ENCODE measurements at places on chromosomes 16 and 17. TPM values are rescaled to one million over a fixed set of nuclear protein-coding genes. Genes with fewer than 3 reads are reported as not detected.

DNA sequence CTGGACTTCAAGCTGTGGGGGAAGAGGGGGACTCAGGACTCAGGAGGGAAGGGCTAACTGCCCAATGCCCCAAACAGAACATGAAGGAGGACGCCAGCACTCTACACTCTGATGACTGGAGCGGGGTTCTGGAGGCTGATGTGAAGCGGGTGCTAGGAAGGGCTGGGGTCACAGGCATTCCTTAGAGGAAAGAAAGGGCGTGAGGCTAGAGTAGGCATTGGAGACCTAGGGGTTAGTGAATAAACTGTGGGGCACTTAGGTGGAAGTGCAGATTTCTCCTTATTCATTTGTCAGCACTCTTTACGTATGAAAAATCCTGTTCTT is 760 bp upstream of the LMF1 start:
- no peak for DNase-seq

- no peak for DNase-seq
These were observed 7.2 kb downstream of the CA7 start for GRCh38 chr16:66851166-66851964.

DNA sequence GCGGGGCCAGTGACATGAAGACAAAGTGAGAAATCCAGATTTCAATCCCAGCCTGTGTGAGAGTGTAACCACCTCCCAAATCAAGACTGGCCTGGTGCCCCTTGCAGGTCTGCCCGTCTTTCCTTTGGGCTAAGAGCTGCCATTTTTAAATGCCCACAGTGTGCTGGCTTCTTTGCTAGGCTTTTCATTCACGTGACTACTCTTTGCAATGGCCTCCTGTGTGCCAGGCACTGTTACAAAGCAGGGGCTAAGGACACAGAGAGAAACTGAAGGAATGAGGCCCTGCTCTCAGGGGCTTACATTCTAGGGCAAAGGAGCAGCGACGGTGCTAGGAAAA is 269 bp upstream of the ZSCAN10 start:
- no peak for DNase-seq

DNA sequence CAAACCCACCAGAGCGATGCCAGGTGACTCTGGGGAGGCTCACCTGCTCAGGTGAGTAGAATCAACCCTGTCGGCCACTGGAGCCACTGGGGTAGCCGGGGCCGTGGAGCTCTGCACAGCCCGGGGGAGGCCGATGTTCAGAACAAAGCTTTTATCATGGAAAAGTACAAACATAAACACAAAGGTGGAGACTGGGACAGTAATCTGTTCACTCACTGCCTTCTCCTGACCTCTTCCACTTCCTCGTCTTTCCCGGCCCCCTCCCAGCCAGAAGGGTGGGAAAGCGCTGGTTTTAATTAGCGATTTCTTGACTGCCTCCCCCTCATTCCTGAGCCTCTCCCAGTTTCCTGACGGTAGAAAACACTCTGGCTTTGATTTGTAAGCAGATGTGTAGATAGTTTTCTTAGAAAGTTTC is 9.8 kb upstream of the TEX19 start:
- DNase-seq = no peak

- DNase-seq = no peak
These were observed 27.1 kb upstream of the ABCC11 start for GRCh38 chr16:48274476-48274875.

DNA sequence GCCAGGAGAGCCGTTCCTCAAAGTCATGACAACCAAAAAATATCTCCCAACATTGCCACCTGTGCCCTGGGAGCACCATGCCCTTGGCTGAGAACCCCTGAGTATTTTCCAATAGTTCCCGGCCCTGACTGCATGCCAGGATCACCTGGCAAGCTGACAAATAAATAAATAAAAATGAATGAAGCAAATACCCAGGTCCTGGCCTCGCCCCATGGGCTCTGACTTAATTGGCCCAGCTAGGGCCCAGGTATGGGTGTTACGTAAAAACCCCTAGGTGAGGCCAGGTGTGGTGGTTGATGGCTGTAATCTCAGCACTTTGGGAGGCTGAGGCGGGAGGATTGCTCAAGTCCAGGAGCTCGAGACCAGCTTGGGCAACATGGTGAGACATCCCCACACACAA is 2.7 kb upstream of the C16orf74 start:
- DNase-seq = no peak

DNA sequence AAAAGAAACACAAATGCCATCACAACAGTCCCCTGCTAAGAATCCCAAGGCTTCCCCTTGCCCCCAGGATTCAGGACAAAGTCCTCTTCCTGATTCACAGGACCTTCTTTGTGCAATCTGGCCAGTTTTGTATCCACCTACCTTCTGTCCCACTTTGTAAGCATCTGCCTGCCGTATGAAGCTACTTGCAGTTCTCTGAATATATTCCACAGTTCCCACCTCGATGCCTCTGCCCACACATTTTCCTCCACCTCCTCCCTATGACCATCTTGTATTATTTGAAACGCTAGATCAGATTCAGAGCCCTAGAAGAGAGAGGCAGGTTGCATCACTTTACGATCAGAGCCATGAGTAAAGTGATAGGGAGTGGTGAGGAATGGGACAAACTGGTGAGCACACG is 159.2 kb upstream of the XYLT1 start:
- no peak for DNase-seq

- peak; percentile 72 for DNase-seq
These were observed 3.0 kb upstream of the ZNF213 start for GRCh38 chr16:3131755-3132377.

GRCh38 chr16:8867216-8867931 is 1.4 kb downstream of the CARHSP1 start:
- peak; percentile 70 for DNase-seq

- no peak for DNase-seq
These were observed 4.6 kb downstream of the GAN start for GRCh38 chr16:81319221-81319912.

GRCh38 chr17:29068818-29069217 is 25.9 kb downstream of the PIPOX start:
- DNase-seq = no peak

GRCh38 chr17:40056379-40057015 is 2.3 kb upstream of the MED24 start:
- DNase-seq = no peak

- DNase-seq = no peak
These were observed 61.5 kb downstream of the BMERB1 start for GRCh38 chr16:15495898-15496297.

GRCh38 chr17:39222151-39222550 is 3.6 kb downstream of the STAC2 start:
- DNase-seq = no peak

DNA sequence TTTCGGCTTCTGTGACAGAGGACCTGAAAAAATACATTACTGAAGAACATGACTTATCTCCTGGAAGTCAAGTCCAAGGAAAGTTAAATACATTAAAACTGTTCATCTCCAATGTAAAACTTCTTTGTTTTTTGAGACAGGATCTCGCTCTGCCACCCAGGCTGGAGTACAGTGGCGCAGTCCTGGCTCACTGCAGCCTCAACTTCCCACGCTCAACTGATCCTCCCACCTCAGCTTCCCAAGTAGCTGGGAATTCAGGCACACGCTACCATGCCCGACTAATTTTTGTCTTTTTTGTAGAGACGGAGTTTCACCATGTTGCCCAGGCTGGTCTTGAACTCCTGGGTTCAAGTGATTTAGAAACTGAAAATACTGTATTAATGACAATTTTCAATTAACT is 9.7 kb upstream of the TERB1 start:
- DNase-seq = no peak

DNA sequence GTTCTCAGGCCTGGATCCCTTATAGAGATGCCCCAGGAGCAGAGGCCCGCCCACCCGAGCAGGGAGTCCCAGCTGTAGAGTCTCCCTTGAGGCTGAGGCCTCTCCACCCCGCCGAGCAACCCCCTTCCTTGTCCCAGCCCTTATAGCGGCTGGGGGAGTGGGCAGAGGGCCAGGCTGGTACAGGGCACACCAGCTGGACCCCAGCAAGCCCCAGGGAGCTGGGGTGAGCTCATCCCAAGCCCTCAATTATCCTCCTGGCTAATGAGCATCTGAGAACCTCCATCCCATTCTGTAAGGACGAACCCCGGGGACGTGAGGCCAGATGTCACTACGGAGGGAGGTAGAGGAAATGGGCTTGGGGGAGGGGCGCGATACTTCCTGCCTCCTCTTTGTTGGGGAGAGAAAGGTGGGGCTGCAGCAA is 3.2 kb upstream of the SNN start:
- DNase-seq = peak; percentile 70

GRCh38 chr16:72561-73548 is at the start of gene RHBDF1:
Gene RHBDF1 (minus strand): TSS chr16:72631. CDS start chr16:65015, 7,616 bp downstream.
- DNase-seq = no peak

DNA sequence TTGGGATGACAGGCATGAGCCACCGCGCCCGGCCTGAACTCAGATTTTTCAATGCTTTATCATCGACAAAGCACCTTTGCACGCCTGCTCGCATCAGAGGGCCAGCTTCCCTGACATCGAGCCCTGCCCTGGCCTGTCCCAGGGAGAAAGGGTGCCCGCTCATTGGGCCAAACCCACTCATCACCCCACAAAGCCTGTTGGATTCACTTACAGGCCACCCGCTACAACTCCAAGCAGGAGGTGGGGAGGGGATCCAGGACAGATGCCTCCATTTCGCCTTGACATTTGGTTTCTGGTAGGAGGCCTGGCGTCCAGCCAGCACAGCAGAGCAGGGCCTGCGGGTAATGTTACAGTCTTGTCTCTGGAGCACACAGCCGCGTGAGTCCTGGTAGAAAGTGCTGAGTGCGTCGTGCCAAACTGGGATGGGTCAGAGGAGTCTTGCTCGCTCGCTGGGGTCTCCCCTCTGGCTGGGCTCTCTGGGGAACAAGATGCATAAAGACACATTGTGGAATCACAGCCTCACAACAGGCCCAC is 19.8 kb downstream of the SMTNL2 start:
- DNase-seq = peak; percentile 54

DNA sequence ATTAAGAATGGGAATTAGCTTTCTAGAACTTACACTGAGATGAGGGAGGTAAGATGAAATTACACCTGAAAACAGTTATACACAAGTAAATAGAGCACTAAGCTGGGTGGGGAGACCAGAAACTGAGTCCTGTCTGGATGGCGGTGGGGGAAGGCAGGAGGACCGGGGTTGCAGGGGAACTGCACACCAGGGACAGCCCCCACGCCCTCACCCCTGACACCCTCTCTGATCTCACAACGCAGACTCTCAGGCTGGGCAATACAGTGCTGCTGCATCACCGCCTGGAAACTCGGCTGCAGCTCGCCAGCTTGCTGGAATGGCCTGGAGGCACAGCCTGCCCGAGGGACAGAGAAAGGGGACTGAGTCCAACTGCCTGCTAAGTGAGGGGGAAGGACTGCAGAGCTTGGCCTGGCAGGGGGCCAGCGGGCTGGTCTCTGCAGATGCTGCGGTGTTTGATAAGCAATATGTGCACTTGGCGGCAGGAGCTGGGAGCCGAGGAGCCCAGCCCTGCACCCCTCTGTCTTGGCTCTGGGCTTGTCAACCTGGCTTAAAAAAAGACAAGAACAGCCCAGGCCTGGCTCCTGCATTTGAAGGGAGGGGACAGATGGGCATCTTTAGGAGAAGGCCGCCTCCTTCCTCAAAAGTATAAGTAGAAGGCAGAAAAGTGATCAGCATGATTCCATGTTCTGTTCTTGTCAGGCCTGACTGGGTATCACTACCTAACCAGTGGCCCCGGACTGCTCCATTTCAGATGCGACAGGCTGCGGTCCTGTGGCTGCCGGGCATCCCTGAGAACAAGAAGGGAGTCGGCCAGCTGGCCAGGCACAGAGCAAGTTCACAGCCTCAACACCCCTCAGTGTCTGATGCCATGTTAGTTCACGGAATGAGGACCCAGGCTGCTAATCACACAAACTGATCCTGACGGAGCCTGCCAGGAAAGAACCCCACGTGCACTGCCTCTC is 30.2 kb downstream of the SPHK1 start:
- DNase-seq = peak; percentile 29

- DNase-seq = no peak
These were observed at the start of gene CACNG3 for GRCh38 chr16:24255456-24256371. Gene CACNG3 (plus strand): TSS chr16:24256335. CDS start chr16:24256755, 420 bp downstream.

DNA sequence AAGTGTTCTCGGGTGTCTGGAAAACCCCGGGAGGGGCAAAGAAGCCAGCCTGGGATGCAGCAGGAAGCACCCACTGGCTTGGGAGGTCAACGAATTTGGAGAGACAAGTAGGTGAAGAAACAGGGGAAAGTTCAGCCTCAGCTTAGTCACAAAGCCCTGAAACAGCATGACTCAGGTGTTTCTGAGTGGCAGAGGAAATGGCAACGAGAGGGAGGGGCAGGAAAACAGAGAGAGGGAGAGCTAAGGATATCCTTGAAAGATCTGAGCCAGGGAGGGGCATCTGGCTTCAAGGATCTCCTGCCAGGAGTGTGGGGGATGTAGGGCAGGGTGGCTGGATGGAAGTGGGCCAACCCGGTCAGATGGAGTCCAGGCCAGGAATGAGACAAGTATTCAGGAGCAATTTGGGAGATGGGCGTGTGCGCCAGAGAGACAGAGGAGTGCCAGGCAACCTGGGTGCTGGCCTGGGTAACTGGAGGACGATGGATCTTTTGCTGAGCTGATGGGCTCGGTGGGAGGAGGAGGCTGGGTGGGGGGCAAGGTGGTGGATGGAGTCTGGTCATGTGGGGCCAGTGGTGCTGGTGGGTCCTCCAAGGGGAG is 27.2 kb downstream of the ABCC3 start:
- peak; percentile 86 for DNase-seq

- DNase-seq = no peak
These were observed 428 bp downstream of the PHF12 start for GRCh38 chr17:28950752-28951427.

DNA sequence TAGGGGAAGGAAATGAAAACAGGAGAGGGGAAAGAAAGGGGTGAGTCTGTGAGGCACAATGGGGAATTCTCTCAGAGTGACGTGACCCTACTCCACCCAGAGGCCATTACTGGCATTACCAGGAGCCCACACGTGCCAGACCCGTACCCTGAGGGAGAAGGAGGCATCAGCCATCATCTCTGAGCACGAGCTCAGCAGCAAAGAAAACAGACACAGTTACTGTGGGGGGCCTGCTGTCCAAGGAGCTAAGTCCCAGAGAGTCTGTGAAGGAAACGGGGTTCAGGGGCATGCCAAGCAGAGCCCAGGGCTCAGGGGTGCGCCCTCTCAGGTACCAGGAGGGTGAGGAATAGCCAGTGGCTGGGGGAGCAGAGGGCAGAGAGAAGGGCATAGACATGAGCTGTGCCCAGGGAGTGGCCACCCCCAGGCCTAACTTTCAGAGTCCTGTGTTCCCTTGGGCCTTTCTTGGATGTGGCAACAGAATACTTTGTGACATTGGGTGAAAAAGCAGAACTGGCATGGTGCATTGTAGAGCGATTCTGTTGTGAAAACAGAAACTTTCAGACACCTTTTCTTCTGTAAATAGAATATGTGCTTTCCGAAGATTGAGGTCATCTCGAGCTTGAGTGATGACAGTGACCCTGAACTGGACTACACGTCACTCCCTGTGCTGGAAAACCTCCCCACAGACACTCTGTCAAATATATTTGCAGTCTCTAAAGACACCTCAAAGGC is 11.3 kb downstream of the TAF1C start:
- peak; percentile 73 for DNase-seq

GRCh38 chr17:32504166-32504990 is 17.6 kb downstream of the CDK5R1 start:
- DNase-seq = no peak

The KRTAP2-3 gene
- total RNA-seq = not detected

The TIMP2 gene
- total RNA-seq = 28.9 TPM

The STAT5B gene
- total RNA-seq = 36.3 TPM

The DRC3 gene
- total RNA-seq = 0.57 TPM

The PLA2G10 gene
- 14.8 TPM for total RNA-seq

The SLFN12L gene
- total RNA-seq = 5.3 TPM

The KRTAP3-2 gene
- not detected for total RNA-seq

The MSLN gene
- total RNA-seq = 7.7 TPM

The SPATA32 gene
- total RNA-seq = not detected

The TCAP gene
- 1.9 TPM for total RNA-seq

The WFIKKN2 gene
- total RNA-seq = not detected

All from Peyer's patch (tissue), 4 donors.